ENCODE measurements at places on chromosomes 6 and 20.

DNA sequence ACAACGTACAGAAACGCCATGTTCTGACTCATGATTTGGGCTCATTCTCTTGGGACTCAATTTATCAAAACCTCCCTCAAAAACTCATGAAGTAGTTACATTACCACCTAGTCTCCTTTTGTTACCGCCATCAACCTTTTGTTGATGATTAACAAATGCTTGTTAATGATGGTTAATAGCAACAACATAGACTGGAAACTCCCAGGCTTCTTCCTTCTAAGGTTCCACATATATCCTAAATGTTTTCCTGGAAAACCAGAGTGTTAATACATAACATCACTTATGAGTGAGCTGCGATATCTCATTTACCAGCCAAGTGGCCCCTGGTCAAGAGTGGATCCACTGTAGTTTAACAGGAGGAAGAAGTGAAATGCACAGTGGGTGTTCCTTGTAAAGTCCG is 176.3 kb downstream of the ERMARD start:
- DNase-seq, result no peak

DNA sequence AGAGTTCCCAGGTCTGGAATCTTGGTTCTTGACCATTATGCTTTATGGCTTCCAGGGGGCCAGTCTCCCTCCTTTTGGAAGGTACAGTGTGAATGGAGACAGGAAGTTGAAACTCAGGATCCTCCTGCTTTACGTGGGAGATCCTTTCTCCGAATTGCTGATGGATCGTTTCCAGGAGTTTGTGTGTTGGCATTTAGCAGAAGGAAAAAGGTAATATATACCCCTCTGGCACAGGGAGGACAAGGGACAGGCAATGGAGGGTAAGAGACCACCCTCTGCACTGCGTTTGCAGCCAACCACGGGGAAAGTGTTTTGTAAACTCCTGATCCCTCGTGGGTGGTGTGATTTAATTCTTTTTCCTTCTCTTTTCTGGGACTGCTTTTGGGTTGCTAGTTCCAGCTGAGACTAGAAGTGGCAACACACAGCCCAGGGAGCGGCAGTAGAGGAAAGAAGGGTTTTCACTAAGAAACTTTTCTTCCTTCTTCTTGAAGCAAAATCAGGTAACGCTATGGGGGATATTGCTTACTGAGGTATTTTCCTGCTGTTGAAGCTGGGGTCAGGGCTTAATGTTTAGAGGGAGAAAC is 257.6 kb upstream of the SUPT3H start:
- DNase-seq, result no peak

GRCh38 chr6:7137335-7138045 is 29.7 kb downstream of the RREB1 start:
- peak; percentile 87 for DNase-seq

DNA sequence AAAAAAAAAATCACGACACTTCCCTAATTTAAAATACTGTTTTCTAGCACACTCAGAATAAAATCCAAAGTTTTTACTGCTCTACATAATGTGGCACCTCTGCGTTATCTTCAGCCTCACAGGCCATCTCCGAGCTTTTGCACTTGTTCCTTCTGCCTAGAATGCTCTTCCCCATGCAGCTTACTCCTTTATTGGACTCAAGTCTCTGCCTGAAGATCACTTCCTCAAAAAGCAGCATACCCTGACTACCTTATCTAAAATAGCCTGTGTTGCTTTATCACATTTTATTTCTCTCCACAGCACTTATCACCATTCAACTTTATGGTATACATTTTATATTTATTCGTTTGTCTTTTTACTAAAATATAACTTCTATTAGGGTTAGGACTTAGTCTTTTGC is 2.3 kb downstream of the ZNF322 start:
- no peak for DNase-seq

- DNase-seq, result no peak
Observed at GRCh38 chr20:33709905-33710541, 10.1 kb downstream of the PXMP4 start.

DNA sequence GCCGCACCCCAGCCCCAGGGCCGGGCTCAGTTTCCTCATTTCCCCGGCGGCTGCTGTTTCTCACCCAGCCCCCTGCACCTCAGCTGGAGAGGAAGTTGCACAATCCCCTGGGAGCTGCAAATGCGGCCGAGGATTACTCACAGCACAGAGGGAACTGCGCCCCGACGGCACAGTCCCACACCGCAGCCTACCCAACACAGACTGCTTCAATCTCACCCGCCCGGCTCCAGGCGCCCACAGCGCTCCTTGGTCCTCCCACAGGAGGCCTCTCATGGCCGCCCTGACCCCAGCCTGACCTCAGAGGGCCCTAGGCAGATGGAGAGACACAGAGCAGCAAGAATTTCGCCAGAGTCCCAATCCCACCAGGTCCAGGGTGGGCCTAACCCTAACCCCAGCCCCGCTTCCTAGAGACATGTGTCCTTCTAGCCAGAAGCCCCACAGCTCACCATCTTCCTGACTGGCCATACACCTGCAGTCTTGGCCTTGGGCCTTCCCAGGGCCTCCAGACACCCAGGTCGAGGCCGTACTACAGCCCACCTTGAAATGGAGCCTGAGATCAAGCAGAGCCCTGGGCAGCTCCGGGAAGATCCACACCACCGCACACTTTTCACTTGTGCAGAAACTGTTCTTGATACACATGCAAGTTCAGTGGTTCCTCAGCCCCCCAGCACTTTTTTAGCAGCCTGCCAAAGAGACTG is 11.7 kb downstream of the TFEB start:
- DNase-seq, result no peak

GRCh38 chr20:48706116-48706656 is 121.6 kb downstream of the PREX1 start:
- peak; percentile 20 for DNase-seq

DNA sequence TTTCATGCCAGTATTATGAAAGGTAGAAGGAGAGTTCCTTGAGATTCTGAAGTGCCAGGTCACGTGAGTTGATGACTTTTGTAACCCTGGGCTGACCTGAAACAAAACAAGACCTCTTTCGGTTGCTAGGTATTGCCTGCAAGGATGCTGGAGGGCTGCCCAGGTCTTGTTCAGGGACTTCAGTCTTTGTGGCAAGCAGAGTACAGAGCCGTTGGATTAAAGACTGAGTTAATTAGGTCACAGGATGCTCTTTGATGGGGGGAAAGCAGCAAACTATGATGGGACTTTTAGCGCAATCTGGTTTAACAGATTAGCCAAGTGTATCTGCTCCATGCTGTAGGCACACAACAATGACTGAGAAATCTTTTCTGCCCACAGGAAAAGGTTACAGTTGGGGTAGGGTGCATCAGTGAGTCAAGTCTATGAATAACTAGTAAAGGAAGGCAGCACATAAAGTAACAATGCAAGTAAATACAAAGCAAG is 12.8 kb upstream of the ELOVL5 start:
- peak; percentile 72 for DNase-seq

- peak; percentile 21 for DNase-seq
Observed at GRCh38 chr6:73394577-73395354, at the start of gene DDX43. Gene DDX43 (plus strand): TSS chr6:73394828. CDS start chr6:73394906, 78 bp downstream.

DNA sequence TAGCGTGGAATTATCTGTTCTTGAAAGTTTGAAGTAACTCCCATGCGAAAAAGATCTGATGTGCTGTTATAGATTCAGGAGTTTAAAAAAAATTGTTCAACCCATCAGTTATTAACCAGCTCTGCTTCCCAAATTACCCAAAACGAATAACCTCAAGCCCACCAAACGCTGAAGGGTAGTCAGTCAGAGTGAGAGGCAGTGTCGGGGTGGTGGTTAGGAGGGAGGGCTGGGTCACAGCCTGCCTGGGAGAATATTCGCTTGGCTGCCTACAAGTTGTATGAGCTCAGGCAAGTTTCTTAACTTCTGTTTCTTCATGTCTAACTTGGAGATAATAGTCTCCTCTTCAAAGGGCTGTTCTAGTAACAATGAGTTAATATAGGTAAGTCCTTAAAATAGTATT is 114.6 kb downstream of the JPH2 start:
- DNase-seq, result no peak

DNA sequence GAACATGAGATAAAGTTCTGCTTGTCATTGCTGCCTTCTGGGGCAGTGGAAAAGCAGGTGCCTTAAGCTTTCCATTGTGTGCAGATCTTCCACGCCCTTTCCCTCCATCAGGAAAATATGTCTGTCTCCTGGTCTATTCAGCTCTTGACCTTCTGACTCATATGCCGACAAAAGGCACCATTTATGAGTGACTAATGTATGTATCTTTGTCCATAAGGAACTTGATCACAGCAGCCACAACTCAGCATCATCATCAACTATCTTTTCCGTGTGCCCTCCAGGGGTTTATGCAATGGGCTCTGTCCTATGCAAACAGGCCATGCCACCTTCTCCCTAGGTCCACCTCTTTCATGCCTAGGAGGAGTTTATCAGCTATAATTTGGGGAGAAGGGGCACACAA is 102.7 kb upstream of the QKI start:
- DNase-seq, result no peak

DNA sequence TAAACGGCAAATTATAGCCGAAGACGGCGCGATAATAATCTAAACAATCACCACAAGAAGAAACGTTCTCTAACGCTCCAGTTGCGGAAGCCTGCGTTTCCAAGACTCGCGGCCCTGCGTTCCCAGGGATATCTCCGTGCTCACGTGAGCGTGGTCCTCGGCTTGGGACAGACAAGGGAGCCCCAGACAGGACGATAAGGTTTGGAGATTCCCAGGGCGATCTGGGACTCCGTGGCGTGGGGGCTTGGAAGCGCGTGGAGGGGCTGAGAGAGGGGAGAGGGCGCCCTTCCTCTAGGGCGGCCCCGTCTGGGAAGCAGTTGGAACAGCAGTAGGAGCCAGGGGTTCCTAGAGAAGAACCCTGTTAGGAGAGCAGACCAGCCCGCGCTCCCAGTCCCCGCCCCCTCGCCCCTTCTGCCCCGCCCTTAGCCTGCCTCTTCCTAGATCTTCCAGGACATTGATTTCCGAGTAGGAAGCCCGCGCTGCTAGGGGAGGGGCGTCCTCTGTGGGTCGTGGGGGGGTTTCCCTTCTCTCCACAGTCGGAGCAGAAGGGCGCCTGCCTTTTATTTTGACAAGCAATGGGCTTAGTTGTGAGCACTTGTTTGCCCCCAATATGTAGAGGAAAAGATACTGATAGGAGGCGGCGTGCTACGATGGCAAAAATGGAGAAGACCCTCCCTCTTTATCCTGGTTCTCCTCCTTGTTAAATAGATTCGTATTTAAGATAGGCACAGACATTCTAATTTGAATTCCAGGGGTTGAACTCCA is 10.6 kb downstream of the NRN1 start:
- DNase-seq, result no peak

- no peak for DNase-seq
Observed at GRCh38 chr20:44488551-44488950, 12.9 kb downstream of the TTPAL start.

GRCh38 chr6:1585669-1586049 is 24.1 kb upstream of the FOXC1 start:
- DNase-seq, result no peak

DNA sequence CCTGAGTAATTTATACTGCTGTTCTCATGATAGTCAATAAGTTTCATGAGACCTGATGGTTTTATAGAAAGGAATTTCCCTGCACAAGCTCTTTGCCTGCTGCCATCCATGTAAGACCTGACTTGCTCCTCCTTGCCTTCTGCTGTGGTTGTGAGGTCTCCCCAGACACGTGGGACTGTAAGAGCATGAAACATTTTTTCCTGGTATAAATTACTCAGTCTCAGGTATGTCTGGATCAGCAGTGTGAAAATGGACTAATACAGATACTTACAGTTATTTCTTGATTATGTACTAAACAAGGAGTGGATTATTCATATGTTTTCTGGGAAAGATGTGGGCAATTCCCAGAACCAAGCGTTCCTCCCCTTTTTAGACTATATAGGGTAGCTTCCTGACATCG is 1.9 kb upstream of the TRIM38 start:
- peak; percentile 36 for DNase-seq

- DNase-seq, result no peak
Observed at GRCh38 chr20:31706607-31707257, 15.9 kb downstream of the BCL2L1 start.

- DNase-seq, result no peak
Observed at GRCh38 chr20:47336129-47336754, 20.3 kb downstream of the ZMYND8 start.

GRCh38 chr20:57259121-57259937 is 7.1 kb downstream of the BMP7 start:
- DNase-seq, result no peak

GRCh38 chr6:24274441-24275083 is 83.3 kb downstream of the DCDC2 start:
- DNase-seq, result no peak

- no peak for DNase-seq
Observed at GRCh38 chr6:19551611-19552010, 285.6 kb upstream of the ID4 start.

- no peak for DNase-seq
Observed at GRCh38 chr20:57851025-57851682, 141.3 kb upstream of the PMEPA1 start.

GRCh38 chr20:25277941-25278521 is 30.1 kb downstream of the PYGB start:
- no peak for DNase-seq

DNA sequence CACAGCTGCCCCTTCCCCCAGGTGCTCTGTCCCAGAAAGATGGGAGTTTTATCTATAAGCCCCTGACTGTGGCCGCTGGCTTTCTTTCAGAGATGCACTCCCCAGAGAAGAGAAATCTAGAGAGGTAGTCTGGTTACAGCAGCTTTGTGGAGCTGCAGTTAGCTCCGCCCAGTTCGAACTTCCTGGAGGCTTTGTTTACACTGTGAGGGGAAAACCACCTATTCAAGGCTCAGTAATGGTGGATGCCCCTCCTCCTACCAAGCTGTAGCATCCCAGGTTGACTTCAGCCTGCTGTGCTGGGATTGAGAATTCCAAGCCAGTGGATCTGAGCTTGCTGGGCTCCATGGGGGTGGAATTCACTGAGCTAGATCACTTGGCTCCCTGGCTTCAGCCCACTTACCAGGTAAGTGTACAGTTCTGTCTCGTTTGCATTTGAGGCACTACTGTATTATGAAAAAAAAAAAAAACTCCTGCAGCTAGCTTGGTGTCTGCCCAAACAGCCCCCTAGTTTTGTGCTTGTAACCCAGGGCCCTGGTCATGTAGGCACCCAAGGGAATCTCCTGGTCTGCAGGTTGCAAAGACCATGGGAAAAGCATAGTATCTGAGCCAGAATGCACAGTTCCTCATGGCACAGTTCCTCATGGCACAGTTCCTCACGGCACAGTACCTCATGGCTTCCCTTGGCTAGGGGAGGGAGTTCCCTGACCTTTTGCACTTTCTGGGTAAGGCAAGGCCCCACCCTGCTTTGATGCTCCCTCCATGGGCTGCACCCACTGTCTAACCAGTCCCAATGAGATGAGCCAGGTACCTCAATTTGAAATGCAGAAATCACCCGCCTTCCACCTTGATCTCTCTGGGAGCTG is 275.0 kb downstream of the CENPW start:
- no peak for DNase-seq

DNA sequence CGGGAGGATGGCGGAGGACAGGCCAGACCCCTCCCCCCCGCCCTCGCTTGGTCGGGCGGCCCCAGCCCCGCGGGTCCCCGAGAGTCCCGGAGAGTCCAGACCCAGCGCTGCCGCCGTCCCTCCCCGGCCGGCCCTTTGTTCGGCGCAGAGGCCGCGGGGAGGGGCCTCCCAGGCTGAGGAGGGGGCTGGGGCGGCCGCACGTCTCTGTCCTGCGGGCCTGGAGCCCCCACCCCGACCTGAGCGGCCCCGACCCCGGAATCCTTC is 806 bp downstream of the KCNQ2 start:
- DNase-seq, result no peak

Data from activated CD4-positive, alpha-beta T cell treated with anti-CD3 and anti-CD28 coated beads, Interleukin-2, Interleukin-4, amounts not matched to agents 100 ng/mL and 50 ng/mL, durations not matched to agents 16 hours and 8 hours (primary cell).